ENCODE measurements at places on chromosomes 4 and X. TPM values are rescaled to one million over a fixed set of nuclear protein-coding genes. Genes with fewer than 3 reads are reported as not detected.

- DNase-seq: peak; percentile 21
These were observed 120.2 kb downstream of the KLHL13 start for GRCh38 chrX:117996408-117996807.

DNA sequence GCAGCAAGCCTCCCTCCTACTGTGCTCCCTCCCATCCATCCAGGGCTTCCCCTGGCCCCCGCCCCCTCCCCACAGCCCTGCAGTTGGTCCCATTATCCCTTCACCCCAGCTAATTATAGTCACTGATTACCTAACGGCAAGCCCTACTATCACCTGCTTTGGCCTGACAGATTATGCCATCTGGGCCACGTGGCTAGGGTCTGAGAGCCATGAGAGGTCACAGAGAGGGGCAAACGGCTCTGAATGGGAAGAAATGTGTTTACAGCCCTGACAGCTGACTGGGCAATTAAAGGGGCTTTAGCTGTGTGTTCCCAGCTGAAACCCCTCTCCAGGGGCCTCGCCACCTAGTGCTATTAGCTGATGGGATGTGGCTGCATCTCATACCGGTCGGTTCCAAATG lies 134.4 kb upstream of the CPEB2 start:
- DNase-seq: no peak

- DNase-seq: no peak
These were observed 451 bp upstream of the FGD1 start for GRCh38 chrX:54496517-54496852.

DNA sequence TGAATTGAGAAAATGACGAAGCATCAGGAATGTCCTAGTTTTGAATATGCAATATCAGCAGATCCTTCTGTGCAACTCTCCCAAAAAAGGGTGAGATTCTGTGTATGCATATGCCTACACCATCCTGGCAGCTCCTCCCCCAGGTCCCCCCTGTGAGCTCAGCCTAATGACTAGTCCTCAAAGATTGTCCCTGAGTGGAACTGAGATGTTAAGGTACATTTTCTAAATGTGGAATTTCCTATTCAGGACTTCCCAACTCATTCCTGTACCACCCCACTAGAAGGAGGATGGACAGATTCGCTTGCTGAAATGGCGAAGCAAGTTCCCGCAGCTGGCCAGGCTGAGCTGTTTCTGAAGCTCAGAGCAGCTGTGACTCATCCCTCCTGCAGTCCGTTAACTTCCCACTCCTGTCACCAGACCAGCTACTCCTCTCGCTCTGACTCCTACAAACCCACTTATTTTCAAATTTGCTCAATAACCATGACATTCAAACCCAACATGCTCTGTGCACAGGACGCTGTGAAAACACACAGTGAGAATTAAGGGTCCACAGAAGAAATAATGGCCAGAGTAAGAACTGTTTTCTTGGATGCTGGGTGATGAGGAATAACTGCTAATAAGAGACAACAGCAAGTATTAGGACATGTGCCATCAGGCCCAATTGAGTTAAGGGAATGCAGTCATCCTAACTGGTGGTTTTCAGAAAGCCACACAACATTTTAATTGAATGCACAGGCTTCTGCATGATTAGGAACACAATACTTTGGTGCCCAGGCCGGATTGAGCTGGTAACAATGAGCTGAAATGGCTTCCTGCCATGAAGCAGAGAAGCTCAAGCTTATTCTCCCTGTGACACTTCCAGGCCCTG lies 40.0 kb upstream of the IRF2 start:
- DNase-seq: no peak

- no peak for DNase-seq
These were observed 41.6 kb downstream of the TIGD2 start for GRCh38 chr4:89152972-89153371.

Gene STARD8
- 0.09 TPM for polyA plus RNA-seq

Gene AKAP17A
- polyA plus RNA-seq: 15.1 TPM

Data from keratinocyte (primary cell).